ENCODE measurements at places on chromosomes 1 and 21.

DNA sequence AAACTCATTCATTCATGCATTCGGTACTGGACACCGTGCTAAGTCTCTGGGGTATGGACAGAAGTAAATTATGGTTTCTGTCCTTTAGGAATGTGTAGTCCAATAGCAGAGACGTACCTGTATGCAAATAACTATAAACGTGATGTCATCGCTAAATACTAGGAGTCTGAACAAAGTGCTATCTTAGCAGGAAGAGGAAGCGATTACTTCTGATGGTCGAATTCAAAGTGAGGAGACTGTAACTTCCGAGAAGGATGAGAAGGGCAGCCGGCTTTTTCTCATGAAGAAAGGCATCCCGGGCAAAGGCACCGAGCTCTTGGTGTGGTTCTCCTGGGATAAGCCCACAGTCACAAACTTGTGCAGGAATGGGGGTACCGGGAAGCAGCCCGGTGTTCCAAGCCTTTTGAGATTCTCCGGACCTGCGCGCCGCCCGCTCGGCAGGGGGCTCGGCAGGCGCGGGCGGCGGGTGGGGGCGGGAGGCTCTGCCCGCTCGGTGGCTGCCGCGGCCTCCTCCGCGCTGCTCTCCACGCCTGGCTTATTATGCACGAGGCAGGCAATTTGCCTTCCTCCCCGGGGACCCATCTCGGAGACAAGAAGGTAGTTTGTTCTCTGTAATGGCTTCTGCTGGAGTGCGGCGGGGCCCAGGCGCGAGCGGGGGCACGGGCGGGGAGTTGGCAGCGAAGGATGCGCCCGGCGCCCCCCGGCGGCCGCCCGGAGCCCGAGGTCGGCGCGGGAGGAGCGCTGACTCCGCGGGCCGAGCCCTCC, 67.5 kb upstream of the CD1D start:
- peak; percentile 57 for DNase-seq

GRCh38 chr1:236150311-236150955, 8.1 kb downstream of the GPR137B start:
- DNase-seq = no peak

DNA sequence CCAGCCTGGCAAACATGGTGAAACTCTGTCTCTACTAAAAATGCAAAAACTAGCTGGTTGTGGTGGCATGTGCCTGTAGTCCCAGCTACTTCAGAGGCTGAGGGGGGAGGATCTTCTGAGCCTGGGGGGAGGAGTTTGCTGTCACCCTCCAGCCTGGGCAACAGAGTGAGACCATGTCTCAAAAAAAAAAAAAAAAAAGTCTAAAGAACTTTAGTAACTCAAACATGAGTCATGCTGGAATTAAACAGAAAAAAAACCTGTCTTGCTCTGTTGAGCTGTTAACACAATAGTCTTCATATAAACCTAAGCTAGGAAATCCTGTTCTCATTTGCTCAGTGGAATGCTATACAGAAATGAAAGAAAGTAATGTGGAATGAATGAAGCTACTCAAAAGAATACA, 16.7 kb upstream of the DISP1 start:
- DNase-seq = no peak

DNA sequence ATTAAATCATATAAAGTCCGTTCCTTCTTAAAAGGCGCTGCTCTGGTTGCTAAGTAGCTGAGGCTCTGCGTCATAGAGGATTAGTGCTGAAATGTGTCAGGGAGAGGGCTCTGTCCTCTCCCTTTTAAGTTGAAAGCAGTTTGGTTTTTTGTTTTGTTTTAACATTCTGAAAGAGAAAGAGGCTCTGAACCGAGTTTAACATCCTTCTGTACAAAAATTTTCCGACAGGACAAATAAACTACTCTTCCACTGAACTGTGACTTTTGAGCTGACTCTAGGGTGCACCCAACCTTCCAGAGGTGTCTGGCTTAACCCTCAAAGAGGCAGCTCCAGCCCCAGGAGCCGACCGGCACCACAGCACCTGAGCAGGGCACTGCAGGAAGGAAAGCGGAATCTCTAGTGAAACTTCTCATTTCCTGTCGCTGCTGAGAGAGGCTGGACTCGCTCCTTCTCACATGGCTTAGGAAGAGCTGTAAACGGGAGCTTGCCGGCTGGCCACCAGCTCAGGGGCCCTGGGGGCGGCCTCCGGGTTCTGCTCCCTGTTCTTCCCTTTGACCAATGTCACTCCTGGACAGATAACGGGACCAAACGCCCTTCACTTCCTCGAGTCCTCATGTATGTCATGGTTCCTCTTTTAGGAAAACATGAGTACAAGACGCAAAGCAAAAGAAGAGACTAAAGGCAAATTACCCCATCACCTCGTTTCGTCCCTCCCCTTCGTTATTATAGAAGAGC, 1.2 kb downstream of the VAV3 start:
- DNase-seq = peak; percentile 61

GRCh38 chr1:210218047-210218446, 14.5 kb upstream of the SERTAD4 start:
- DNase-seq = no peak

DNA sequence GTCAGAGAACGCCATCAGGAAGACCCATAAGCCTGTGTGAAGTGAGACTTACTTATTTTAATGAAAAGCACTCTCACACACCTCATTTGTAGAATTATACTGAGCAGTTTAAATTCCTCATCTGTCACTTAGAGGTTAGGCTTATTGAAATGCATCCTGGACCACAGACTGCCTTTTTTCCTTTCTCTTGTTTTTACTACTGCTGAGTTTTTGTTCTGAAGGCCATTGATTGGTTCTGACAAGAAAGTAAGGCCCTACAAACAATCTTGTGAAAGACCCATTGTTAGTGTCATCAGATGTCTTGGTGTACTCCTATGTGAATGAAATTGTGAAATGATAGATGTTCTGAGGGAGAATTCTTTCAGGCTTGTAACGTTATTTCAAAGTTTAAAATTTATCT, 1343.3 kb upstream of the ADGRL2 start:
- DNase-seq = no peak

DNA sequence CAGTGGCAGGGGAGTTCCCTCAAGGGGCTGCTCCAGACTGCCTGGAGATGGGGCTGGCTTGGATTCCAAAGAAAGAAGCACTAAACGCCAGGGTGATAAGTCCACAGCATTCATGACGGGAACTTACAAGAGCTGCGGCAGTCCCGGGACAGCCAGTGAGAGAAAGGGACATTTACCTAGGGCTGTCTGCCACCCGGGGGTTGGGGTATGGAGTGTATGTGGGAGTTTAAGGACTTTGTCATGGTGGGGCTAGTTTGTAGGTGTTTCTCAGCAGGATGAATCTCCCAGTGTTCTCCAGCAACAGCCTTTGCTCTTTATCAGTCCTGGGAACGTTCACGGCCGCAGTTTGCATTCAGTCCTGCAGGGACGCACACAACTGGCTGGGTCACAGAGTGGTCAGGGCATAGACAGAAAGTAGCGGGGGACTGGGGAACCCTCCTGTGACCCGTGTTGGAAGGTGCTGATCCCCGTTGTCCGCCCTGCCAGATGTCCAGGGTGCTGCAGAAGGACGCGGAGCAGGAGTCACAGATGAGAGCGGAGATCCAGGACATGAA, 41.4 kb upstream of the HMGN1 start:
- no peak for DNase-seq

- no peak for DNase-seq
Observed at GRCh38 chr1:118984086-118984721, 3.9 kb downstream of the TBX15 start.

DNA sequence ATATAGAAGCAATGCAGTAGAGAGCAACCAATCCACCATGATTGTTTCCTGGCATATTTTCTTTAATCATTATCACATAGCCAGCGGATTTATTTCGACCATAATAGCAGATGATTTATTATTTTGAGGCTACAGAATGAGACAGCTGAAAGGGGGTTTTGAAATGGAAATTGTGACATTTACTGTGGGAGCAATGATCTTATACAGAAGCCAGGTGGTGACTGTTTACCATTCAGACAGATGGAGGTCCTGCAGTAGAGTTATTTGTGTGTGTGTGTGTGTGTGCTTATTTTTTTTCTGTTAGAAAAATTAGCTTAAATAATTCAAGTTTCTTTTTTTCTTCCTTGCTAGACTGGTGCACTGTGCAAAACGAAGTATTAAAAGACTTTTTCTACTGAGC, 1784.5 kb downstream of the MRPL39 start:
- DNase-seq = no peak

DNA sequence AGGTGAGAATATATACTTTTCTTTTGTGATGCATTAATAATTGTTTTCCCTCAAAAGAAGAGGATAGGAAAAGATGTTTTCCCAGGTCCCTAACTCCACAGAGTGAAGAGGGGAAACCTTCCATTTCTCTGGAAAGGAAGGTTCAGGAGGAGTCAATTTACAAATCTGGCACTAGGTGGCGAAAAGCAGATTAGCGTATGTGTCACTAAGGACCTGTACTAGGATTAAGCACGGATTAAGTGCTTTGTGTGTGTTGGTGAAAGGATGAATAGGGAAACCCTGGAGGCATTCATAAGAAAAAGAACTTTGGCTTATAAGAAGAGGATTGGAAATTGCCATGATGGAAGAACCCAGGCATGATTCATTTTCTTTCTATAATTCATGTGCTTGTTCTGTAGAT, 410.1 kb upstream of the PLXNA2 start:
- no peak for DNase-seq

DNA sequence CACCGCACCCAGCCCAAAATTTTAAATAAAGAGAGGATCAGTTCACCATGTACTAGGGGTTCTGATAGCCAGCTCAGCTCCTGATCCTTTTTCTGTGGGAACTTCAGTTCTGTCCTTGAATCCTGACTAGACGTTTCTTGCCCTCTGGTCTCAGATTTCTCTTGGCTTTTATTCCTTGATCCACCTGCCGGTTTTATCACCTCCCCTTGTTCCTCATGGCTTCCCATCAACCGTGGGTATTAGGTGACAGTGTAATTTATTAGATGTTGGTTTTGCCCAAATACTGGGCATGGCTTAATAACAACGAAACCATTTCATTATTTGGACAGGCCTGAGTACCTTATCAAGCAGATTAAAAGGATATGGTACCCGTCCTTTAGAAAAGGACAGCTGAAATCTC, 22.5 kb downstream of the SLC45A1 start:
- no peak for DNase-seq

DNA sequence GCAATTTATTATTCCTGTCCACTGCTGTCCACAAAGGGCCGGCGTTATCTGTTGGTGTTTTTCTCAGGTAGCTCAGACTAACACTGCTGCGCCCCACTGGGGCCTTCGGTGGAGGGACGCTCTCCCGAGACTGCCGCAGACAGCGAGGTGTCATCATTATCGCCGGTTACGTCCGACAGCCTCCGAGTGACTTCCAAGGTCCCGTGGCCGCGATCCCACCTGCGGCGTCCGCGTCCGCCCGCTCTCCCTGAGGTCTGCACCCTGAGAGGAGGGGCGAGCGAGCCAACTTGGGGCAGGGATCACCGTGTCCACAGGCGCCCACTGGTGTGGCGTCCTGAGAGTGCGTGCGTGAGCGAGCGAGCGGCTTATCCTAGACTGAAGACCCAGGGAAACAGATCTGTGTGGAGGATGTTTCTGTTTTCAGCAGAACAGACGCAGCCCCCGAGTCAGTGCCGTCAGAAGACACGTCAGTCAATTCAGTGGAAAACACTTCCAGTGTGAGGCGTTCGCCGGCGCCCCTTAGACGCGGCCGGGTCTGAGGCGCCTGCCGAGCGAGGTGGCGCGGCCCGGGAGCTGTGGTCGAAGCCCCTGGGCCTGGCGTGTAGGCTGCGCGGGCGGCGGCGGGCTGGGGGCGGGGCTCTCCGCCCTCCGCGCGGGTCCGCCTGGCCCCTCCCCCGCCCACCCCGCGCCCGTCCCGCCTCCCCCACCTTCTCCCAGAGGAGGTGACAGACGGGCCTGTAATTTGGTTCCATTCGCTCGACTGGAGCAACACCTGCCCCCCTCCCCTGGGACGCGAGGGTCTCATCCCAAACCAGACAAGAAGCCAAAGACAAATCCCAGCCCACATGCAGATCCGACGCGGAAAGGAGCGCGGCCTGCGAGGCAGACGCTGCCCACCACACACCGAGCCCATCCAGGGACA, 12.6 kb downstream of the NHLH2 start:
- peak; percentile 22 for DNase-seq

GRCh38 chr1:203520315-203520714, 26.4 kb downstream of the OPTC start:
- DNase-seq = no peak

- no peak for DNase-seq
Observed at GRCh38 chr21:41605934-41606285, 98.0 kb upstream of the TMPRSS2 start.

DNA sequence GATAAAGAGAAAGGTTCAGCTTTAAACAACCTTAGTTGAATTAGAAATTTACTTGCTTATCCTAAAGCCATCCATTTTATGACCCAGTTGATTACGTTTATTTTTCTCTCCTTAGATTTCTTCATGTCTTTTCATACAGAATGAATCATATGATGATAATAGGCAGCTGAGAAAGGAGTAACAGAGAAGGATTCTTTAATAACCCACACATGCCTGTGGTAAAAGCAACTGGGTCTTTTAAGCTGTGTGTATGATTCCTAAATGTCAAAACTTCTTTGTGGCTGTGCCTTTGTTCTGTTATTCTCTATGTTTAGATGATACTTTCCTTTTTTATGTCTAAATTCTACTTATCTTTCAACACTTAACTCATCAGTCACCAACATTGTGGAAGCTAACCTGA, 626.5 kb downstream of the NCAM2 start:
- no peak for DNase-seq

GRCh38 chr1:6099297-6099696, 53.6 kb downstream of the KCNAB2 start:
- DNase-seq = no peak

GRCh38 chr1:61490924-61491323, 234.0 kb downstream of the TM2D1 start:
- no peak for DNase-seq

DNA sequence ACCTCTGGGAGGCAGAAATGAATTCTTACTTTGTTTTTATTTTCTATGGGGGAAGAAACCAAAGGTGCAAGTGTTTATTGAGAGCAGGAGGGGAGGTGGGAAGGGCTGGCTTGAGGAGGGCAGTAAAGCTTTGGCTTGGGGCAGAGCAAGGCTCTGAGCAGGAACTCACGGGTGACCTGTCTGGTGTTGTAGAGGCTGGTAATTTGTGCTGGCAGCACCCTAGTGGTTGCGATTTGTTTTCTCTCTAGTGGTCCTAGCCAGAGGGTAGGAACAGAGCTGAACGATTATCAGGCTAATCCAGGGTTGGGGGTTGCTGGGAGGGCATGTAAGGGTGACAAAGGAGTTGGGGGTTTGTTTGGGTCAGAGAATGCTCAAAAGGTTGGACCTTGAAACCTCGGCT, 16.6 kb downstream of the TMCC2 start:
- no peak for DNase-seq

GRCh38 chr1:119160866-119161265, 20.4 kb upstream of the WARS2 start:
- DNase-seq = no peak

DNA sequence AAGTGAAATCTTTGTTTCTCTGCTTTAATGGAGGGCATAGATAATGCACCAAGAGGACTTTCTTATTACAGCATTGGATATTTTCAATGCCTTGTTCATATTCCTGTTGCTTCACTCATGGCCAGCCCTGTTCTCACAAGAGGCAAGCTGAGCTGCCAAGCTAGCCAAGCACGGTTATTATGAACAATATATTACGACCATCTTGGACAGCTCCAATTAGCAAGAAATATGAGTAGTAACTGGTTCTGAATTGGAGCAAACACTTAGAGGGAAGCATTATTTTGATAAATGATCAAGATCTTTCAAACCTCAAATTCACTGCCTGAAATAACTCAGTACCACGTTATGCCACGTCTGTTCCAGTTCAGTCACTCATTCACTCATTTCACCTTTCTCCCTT, 159.8 kb downstream of the SETD4 start:
- no peak for DNase-seq
